ENCODE measurements at places on chromosomes 12 and 14.
A peak's percentile ranks its signal among the peaks of the same experiment; 100 is the strongest.

DNA sequence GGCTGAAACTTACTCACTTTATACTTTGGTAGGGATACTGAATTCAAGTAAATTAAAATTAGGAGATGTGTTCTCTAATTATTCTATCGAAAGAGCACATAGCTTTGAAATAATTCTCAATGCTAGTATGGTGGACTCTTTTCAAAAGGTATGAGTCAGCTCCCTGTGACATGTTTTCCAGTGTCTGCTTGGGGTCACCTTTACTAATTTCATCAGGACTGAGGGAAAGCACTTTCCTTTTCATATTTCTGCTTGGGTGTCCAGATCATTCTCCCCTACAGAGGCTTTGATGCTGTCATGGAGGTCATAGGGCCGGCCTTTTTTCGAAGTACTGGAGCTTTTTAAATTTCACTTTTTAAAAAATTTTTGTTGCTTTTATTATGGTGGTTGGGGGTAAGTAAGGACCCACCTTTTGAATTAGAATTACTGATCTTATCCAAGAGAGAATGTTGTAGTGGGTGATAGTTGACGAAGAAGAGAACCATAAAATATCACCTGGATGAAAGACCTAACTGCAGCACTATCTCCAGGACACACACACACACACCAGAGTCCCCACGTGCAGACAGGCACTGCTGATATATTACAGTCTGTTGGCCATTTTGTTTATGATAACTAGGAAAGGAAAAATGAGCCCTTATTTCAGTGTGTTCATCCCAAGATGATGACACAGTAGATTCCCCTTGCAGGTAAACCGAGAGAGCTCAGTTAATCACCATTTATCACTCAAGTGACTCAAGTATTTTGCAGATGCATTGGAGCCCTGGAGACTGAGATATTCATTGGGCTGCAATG is 558.6 kb downstream of the DIO2 start:
- no peak for DNase-seq

DNA sequence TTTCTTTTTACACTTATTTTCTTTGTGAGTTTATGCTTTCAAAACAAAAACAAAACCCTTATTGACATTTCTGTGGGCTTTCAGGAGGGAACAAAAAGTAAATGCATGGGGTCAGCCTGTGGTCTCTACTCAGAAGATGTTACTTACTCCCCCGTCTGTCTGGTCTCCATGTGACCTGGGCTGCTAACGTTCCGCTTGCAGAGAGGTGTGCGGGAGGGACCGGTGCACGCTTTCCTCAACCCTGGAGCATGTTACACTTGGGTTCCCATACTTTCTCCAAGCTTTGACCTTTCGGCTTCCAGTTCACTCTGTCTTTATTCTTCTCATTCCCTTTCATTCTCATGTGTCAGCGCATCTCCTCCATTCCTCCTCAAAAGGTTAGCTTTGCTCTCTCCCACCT is 36.5 kb downstream of the ZC3H14 start:
- DNase-seq: no peak

- no peak for DNase-seq
These were observed 492.5 kb downstream of the FUT8 start for GRCh38 chr14:65904988-65905387.

DNA sequence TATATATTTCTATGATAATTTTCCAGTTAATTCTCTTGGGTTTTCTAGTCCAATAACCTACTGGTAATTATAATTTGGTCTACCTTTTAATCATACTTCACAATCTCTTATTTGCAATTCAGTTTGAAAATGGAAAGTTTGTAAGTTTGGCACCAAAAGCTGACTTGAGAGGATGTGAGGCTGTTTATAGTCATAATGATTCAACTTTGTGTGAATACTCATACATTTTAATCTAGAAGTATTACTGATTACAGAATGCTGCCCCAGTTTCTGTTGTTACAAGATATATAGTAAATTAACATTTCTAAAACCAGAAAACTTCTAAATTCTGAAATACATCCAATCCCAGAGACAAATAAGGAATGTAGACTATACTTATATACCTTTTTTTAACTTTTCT is 158.2 kb downstream of the SLC38A4 start:
- DNase-seq: no peak

- DNase-seq: no peak
These were observed 546.3 kb downstream of the BCL11B start for GRCh38 chr14:98725676-98726075.

DNA sequence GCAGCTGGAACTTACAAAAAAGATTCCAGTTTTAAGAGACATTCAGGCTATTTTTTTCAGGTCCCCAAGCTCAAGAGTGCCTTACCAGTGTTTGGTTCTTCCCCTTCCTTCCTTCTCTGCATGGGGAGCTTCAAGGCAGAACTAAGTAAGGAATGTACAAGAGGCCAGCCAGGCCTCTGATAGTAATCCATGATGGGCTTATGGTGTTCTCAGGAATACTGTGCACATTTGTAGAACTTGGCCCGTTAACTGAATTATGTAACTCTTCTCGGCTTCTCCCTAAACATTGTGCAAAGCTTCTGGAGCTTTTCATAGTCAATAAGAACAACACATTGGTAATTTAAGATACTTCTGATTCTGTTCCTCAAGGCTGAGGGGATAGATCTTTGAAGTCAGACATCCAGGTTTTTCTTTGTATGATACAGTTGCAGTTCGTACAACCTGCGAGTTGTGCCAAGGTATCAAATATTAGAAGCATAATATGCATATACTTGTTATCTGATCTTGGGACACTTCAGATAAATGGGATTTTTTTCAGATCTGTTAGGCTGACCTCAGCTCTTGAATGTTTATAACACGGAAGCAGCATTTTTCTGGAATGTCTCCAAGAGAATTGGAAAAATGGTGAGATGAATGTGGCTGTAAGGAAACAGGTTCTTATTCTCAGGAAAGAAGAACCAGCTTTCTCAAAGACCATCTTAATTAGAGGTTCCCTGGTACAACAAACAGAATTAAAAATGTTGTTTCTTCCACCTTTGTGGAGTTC is 148.6 kb downstream of the ANO4 start:
- DNase-seq: no peak

DNA sequence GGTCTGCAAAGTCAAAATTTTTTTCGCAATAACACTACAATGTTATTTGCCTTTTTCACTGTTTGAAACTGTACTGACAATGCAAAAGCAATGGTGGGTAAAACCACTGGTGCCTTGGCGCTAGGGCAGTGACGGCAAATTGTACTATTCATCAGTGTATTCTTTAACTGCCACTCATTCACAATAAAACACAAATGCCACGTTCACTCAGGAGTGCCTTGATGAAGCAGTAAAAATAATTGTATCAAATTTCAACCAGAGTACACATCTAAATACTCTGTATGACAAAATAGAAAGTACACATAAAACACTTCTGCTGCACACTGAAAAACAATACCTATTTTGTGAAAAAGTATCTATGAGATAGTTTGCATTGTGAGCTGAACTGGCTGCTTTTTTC is 17.8 kb downstream of the DCAF5 start:
- no peak for DNase-seq

DNA sequence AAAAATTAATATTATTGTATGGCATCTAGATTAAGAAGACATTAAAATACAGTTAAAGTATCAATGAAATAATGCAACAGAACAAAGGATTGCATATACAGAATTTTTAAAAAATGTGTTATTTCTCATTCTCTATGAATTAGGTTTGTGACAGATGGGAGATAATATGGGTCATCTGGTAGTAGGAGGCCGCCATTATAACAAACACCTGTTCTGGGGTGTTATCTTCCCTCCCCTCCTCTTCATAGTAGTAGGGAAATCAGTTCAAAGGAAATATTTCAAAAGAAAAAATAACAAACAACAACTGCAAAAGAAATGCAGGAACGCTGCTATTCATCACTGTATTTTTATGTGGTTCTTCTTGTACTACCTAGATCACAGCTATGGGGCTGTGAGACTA is 187.0 kb upstream of the ATP2B1 start:
- DNase-seq: no peak

DNA sequence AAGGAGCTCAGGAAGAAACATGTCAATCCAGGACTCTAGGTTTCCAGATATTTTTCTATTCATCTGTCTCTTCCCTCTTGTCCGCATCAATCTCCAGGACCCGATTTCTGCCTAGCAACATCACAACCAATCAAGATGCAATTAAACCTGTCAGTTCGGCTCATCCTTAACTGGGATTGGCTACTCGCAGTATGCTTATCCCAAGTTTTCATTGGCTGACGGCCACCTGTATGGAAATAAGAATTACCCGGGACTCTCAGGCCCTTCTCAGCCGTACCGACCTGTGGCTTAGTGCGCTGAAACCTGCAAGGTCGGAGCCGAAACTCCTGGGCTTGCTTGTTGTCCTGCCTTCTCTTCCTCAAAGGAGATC is 20.4 kb upstream of the ATP5MC2 start:
- DNase-seq: peak; percentile 75

DNA sequence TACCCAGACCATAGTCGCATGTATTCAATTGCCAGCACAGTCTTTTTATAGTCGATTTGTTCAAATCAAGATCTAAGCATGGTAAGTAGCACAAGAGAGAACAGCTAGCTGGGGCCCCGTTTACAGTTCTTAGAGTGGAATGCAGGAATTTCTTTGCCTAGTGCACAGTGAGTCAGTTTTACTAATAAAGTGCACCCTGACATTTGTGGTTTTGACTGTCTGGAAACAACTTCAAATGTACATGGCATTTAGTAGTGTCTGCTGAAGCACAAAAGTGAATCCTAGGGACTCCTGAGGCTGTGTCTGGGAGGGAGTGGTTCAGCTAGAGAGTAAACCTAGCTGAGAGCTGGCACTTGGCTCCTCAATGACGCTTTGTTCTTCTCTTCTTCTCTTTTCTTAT is 64.9 kb downstream of the TMX1 start:
- DNase-seq: peak; percentile 96

DNA sequence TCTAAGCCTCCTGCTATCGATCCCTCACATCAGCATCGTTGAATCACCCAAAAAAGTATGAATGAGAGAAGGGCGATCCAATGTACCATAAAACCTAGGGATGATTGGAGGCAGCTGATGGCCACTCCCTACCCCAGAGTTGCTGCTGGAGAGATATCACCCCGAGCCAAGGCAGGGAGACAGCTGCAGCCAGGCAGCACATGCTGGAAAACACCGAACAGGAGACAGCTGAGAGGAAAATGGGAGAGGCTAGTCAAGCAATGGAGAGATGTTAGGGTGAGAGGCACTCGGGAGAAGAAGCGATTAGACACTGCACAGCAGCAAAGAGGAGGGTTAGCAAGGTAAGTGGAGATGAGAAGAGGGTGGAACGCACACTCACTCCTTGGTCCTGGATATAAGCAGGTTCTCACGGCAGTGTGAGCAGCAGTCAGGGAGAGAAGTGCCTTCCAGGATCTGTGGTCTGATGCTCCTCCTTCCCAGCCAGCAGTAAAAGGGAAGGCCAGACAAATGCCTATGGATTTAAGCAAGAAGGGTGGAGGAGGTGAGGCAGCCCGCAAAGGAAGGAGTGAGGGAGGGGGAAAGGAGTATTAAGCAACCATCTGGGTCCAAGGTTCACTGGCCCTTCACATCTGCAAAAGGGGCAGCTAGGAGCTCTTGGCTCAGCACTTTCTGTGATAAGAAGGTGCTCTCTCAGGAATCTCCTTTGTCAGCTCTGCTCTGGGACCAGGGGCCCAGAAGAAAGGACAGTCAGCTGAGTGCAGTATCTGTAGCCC is at the start of gene SLC7A7:
TSS of gene SLC7A7 (minus strand) at position 495 of the 773 bp plus-strand sequence. CDS start 2,037 bp downstream, outside the sequence.
- DNase-seq: no peak

GRCh38 chr14:64447876-64448670 is 17.2 kb upstream of the AKAP5 start:
- DNase-seq: peak; percentile 29

- peak; percentile 56 for DNase-seq
These were observed 1.9 kb downstream of the MLXIP start for GRCh38 chr12:122080149-122081082.

DNA sequence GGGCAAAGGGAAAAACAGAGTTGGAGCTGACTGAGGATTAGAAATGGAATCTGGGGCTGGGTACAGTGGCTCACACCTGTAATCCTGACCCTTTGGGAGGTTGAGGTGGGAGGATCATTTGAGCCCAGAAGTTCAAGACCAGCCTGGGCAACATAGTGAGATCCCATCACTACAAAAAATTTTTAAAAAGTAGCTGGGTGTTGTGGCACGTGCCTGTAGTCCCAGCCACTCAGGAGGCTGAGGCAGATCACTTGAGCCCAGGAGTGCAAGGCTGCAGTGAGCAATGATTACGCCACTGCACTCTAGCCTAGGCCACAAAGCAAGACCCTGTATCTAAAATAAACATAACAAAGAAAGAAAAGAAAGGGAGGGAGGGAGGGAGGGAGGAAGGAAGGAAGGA is 14.9 kb upstream of the DCP1B start:
- no peak for DNase-seq

GRCh38 chr14:59664741-59665140 is 88.1 kb upstream of the CCDC175 start:
- no peak for DNase-seq

DNA sequence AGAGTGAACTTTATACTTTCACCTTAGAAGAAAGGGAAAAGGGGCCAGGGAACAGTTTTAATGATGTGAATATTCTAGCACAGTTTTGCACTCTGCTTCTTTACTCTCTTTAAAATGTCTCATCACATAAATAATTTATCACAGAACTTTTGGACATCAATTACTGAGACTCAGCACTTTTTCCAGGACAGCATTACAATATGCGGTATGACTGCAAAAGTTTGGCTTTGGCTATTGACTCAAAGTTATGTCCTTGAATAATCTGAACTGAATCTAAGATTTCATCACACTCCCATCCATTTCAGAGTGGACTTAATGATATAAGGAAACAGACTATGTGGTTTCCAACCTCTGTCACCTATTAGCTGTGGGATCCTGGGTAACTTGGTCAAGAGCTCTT is 11.7 kb downstream of the CCER1 start:
- DNase-seq: no peak

DNA sequence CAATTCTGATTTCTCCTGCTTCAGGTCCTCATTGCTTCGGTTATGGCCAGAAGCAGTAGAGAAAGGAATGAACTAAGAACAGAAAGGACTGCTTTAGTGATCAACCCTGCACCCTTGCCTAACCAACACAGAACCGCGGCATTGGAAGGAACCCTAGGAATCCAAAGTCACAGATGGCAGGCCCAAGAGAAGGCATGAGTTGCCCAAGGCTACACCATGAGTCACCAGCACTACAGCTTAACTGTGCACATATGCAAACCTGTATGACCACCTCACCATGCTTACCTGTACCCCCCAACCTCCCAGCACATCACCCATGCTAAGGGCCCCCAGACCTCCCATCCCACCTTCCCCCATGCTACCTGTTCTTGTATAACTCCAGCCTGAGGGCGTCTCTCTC is 25.9 kb upstream of the BLTP3B start:
- no peak for DNase-seq

DNA sequence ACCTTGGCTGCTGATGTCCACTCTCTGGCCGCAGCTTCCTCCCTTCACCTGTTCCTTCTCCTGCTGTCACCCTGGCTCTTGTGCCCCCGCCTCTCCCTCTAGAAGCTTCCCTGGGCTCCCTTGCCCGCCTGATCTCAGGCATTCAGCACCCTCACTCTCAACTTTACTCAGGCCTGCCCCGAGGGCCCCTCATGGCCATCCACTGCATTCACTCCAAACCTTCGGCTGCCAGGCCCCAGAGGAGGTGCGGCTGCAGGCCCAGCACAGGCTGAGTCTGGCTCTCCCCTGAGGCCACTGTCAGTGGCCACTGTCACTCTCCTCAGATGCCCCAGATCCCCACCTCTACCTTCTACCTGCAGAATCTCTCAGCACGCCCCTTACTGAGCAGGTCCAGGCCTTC is 183.9 kb downstream of the ZFP36L1 start:
- no peak for DNase-seq
